ENCODE measurements at places on chromosomes 4 and X.

DNA sequence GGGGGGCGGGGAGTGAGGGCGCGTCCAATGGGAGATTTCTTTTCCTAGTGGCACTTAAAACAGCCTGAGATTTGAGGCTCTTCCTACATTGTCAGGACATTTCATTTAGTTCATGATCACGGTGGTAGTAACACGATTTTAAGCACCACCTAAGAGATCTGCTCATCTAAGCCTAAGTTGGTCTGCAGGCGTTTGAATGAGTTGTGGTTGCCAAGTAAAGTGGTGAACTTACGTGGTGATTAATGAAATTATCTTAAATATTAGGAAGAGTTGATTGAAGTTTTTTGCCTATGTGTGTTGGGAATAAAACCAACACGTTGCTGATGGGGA is 1.1 kb downstream of the HTT start:
- DNase-seq = no peak

GRCh38 chr4:94480362-94480951 is 28.7 kb downstream of the PDLIM5 start:
- no peak for DNase-seq

- DNase-seq = no peak
Observed at GRCh38 chr4:96262057-96262456, 422.2 kb downstream of the PDHA2 start.

- DNase-seq = no peak
Observed at GRCh38 chrX:25810202-25810601, 327.9 kb upstream of the MAGEB18 start.

DNA sequence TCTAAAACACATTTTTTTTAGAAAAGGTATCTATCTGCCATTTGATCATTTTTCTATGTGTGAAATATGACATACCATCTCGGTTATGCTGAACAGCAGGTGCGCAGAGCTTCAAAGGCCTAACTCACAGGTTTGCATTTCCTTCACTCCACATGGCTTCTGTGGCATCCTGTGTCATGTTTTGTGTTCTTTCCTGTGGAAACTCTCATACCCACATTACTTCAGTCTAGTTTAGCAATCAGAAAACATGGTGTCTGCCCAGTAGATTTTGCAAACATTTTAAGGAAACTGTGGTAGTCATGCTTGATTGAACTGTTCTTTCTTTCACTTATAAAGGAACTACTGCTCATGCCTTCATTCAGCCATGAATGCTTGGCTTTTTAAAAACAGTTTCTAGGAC is 11.3 kb upstream of the ARAP2 start:
- DNase-seq = peak; percentile 49

- DNase-seq = no peak
Observed at GRCh38 chrX:103101299-103102042, 8.5 kb upstream of the NXF3 start.

- peak; percentile 61 for DNase-seq
Observed at GRCh38 chr4:60201052-60201673, 999.0 kb upstream of the ADGRL3 start.

DNA sequence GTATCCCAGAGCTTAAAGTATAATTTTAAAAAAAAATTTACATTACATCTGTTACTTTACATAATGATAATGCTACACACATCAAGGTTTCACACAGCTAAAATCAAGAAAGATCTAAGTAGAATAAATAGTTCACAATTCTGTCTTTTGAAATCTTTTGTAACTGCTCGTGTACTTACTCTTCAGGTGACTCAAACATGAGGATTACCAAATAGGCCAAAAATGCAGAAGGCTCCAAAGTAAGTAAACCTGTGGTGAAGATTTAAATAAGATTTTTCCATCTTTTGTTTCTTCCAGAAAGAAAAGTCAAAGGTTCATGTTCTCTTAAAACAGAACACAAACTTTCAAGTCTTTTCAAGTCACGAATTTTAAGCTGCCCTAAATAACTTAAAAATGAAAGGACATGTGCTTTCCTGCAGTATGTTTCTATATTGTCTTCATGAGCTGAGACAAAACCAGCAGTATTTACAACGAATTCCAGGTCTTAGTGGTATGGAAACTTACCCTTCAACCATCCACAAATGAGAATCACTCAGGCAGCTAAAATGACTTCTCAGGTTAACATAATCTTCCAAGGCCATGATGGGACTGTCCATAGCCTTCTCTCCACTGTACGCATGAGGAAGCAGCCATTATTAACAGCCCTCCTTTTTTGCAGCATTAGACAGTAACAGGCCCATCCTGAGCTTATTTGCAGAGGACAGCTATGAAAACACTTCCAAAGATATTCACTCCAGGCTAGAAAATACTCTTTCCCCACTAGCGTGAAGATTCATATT is 172.8 kb upstream of the EDNRA start:
- no peak for DNase-seq

DNA sequence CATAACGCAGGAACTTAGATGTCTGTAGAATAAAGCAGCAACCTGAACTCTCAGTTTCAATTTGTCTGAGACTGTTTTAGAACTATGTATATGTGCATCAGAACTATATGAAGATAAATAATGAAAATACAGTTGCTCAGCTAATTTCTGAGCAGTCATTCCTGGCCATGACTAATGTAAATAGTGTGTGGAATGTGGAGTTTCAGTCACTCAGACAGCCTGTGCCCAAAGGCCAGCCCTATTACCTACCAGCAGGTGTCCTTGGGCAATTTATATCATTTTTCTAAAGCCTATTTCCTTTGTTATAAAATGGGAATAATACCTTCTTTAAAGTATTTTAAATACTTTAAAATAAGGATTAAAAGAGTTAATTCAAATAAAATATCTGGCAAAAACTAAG is 56.0 kb upstream of the RELL1 start:
- DNase-seq = no peak

GRCh38 chr4:73379946-73380345 is 24.1 kb upstream of the ALB start:
- DNase-seq = no peak

DNA sequence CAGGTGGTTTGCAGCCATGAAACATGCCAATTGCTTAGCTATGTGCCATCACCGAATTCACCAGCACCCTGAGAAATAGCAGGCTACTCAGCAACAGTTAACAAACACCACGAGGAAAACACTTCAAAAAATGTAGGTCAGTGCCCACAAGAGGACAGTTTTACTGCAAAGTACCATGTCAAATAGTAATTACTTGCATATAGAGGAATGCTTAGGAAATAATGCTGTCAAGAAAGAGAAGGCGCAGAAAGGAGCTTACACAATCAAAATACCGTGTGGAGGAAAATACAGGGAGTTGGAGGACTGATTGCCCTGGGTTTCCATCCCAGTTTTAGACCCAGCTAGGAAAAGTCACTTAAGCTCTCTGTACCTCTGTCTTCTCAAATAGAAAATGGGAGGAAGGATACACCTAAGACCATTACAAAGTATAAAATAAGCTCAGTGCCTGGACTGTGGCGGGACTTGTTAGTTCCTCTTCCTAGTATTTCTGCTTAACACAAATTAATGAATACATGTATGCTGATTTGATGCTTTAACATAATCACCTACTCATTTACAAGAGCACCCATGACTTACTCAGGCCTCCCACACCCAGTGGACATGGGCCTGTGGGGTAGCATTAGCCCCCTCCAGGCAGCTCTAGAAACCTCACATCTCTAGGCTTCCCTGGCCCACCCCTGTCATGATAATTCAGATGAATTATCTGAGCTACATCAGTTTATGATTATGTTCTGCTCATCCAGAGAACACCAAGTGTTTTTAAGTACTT is 44.5 kb upstream of the IL21 start:
- DNase-seq = no peak

DNA sequence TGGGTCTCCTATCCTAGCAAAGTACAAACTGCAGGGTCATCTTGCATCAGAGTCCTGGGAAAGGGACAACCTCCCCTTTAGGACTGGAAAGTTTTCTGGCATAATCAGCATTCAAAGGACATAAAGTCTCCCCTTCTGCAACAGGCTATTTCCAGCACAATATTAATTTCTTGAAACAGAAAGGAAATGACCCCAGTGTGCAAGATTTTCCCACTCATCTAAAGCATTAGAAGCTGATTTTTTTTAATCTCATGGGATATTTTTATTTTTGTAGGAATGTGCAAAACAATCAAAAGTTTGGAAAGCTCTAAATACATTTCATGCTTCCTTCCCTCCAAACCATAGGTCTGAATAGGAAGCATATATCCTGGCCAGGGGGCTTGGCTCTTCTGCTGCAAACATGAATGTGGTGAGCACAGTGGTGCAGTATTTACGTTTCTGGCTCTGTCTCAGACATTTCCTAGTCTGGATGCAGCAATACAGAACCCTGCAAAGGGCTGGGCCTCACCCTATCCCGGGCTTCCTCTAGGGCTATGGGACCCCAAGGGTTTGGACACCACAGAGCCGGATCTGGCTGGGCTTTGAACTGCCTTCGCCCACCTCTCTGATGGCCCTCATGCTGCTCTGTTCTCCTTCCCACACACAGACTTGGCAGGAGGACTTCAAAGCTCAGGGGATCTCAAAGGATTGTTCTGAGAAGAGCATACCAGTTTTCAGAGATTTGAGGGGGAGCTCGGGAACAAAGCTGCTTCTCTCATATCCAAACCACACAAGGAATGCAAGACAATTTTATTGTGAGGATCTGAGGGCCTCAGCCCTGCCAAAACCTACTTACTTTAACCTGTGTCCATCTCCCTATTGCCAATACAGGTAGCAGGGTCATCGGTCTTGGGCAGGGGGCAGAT is 64.9 kb downstream of the POLR2B start:
- no peak for DNase-seq

DNA sequence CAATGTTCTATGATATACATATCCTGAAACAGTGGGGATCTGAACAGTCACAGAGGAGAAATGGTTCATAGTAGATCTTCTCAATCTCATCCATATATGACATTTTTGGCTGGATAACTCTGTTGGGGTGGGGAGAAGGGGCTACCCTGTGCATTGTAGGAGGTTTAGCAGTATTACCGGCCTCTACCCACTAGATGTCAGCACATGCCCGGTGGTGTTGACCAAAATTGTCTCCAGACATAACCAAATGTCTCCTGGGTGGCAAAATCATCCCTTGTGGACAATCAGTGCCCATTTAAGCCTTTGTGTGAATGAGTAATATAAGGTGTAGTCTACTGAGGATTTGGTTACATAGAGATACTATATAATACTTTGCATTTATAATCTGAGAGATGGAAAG is 89.9 kb downstream of the PLS3 start:
- DNase-seq = peak; percentile 89

GRCh38 chrX:2451501-2452316 is 49.1 kb downstream of the DHRSX start:
- no peak for DNase-seq

DNA sequence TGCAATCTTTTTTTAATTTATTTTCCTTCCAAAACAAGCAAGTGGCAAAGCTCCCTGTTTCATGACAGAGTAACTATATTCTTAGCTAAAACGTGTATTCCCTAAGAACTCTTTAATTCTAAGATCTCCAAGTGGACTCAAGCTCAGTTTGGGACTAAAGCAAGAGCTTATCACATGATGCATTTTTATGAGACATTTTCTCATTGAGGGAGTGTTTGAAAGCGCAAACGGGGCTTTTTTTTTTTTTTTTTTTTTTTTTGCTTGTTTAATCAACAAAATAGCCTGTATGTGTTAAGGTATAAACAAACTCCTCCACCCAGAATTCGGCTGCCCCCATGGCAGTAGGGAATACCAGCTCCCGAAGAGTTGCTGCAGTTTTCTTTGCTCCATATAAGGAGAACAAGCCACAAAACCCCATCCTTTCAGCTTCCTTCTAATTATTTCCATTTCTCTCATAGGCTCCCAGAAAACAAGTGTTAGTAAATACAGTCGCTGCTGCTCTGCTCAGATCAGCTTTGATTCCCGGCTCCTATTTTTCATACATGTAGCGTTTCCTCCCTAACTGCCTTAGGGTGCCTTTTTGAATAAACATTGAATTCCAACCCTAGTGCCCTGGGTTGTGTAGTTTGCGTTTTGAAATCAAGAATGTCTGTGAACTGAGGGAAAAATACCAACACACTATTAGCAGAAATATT is 669 bp upstream of the PPARGC1A start:
- peak; percentile 49 for DNase-seq

GRCh38 chrX:132426695-132427281 is 62.0 kb downstream of the MBNL3 start:
- DNase-seq = no peak

- no peak for DNase-seq
Observed at GRCh38 chr4:6676722-6677558, 16.7 kb upstream of the S100P start.

DNA sequence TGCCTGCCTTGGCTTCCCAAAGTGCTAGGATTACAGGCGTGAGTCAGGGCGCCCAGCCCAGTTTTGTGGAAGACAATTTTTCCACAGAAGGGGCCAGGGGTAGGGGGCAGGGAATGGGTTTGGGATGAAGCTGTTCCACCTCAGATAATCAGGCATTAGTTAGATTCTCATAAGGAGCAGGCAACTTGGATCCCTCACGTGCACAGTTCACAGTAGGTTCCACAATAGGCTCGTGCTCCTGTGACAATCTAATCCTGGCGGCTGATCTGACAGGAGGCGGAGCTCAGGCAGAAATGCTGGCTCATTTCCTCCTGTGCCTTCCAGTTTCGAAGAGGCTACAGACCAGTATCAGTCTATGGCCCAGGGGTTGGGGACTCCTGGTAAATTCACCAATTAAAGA is 491.6 kb upstream of the AADAT start:
- no peak for DNase-seq

DNA sequence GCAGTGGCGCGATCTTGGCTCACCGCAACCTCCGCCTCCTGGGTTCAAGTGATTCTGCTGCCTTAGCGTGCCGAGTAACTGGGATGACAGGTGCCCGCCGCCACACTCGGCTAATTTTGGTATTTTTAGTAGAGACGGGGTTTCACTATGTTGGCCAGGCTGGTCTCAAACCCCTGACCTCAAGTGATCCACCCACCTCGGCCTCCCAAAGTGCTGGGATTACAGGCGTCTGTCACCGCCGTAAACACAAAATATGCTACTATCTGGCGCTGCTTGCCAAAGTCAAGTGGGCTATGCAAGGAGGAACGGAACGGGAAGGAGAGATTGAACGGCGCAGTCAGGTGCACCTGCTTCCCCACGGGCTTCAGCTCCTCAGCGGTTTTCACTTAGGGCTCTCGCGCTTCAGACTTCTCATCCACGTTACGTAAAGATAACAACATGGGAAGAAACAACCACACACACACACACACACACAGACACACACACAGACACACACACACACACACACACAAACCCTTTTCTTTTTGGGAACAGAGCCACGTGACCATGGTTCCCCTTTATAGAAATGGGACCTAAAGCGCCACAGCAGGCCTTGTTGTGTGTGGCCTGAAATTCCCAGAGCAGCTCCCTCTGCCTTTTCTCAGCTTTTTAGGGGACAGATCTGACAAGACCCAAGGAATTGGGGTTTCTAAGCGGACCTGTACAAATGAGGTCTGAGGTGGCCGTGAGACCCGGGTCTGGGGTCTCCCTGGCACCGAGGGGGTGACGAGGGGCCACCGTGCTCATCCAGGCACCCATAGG is 1.5 kb downstream of the P2RY8 start:
- DNase-seq = no peak

GRCh38 chr4:48369248-48369647 is 27.9 kb downstream of the SLAIN2 start:
- DNase-seq = no peak
